ENCODE measurements at places on chromosomes 6 and 20.
A peak's percentile ranks its signal among the peaks of the same experiment; 100 is the strongest.

DNA sequence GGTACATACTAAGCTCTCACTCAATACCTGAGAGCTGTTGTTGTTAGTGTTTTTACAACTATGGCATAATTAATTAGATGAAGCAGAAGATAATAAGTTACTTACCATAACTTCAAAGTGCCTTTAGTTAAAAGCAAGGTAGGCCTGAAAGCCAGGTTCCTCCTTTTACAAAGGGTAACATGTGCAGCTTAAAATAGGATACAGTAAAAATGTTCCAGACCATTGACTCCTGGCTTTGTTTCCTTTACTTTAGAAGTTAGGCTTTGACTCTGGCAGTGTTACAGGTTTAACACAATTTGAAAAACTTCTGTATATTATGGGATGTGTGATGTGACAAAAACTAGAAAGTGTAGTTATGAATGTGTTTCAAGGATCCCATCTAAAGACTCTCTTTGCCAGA is 522.5 kb downstream of the EPM2A start:
- DNase-seq, result no peak

DNA sequence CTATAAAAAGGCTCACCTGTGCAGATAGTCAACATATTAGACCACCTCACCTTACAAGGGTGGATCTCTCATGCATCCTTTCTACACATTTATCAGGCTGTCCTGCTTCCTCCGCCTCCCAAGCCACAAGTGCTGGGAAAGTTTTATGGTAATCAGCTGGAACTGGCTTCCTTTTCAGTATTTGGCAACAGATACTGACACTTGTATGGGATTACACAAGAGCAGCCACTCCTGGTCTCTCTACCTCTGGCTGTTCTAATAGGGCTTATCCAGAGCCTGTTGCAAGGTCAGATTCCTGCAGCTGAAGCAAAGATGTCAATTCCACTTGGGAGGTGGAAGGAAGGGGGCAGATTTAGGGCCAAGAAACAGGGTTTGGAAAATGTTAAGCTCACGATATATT is 503 bp upstream of the GPLD1 start:
- no peak for DNase-seq

DNA sequence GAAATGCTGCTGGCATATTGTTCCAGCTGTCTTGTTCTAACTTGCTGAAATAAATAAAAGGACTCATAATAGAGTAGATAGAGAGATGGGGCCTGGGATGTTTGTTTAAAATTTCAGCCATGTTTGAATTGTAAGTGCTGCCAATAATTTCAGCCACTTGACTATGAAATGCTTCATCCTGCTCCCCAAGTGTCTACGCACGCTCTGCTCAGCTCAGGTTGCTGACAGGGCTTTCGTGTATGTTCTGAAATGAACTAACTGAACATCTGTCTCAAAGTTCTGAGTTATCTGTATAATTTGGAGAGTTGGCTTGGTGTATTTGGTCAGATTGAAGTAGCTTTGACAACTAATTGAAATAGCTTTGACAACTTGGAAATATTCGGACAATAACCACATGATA is 387.8 kb downstream of the BMP2 start:
- DNase-seq, result no peak

DNA sequence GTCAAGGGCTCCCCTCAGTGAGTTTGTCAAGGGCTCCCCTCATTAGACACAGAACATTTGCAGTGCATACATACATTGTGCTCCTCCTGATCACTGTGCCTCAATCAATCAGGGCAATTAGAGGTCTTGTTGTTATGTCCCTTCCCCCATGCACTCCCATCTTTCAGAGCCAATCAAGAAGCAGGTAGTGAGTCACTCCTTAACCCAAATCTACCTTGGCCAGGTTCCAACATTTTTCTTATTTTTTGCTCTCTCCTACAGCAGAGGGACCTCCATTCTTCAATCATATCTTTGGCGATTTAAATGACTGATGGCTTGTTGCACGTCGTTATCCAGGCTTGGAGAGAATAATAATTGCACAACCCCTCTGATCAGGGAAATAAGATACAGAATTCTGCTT is 409.9 kb upstream of the SPTLC3 start:
- no peak for DNase-seq

- DNase-seq, result no peak
Measured at GRCh38 chr6:89630488-89630887, 8.1 kb downstream of the LYRM2 start.

- no peak for DNase-seq
Measured at GRCh38 chr6:103720393-103720792, 1139.3 kb downstream of the HACE1 start.

DNA sequence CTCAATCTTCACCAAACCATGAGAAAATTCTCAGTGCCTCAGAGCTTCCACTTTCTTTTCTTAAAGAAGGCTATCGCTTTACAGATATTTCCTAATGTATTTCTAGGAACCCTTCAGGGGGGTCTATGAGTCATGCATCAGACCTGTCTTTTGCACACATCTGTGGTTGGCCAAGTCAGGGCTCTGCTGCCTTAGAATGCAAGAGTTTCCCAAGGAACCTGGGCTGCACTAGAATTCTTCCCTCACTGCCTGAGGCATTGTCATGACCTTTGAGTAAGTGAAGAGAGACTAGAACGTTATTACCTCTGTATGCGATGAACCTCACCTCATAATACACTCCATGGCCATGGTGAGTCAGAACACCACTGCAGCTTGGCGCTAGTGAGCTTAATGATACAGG is 365.0 kb upstream of the ID4 start:
- no peak for DNase-seq

DNA sequence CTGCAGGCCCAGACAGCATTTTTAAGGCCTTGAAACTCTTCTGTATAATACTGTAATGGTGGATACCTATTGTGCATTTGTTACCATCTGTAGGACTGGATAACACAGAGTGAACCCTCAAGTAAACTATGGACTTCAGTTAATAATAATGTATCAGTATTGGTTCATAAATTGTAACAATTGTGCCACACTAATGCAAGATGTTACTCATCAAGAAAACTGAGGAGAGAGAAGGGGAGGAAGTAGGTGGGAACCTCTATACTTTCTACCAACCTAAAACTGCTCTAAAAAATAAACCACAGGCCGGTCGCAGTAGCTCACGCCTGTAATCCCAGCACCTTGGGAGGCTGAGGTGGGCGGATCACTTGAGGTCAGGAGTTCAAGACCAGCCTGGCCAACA is 10.8 kb downstream of the MAPK13 start:
- no peak for DNase-seq

- no peak for DNase-seq
Measured at GRCh38 chr6:145036848-145037567, 698.3 kb downstream of the EPM2A start.

DNA sequence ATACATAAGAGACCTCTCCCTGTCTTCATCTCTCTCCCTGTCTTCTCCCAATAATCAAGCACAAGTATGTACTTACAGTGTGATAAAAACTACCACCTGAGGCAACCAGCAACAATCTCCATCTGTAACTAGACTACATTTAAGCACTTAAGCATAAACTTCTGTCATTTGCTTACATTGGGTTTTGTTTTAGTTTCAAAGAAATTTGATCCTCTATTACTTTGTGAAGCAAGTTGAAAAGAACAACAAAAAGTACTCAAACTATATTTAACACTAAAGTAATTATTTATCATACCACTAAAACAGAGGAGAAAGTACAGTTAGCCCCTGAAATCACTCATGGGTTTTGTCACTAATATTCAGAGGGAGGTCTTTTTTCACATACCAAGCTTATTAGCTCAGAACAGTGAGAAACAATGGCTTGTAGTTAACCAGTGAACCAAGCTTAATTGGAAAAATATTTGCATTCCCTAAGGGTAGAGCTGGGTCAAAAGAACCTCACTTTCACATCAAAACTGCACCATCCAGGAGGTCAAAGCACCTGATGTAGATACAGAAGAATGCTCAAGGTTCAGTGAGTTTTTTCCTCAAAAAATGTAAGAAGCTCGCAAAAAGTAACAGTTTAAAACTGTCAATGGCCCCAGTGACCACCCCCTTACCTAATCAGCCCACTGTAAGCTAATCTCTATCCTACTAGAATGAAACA is 34.1 kb downstream of the DCDC2 start:
- DNase-seq, result no peak

- peak; percentile 39 for DNase-seq
Measured at GRCh38 chr6:142935553-142936517, 9.1 kb downstream of the HIVEP2 start.

DNA sequence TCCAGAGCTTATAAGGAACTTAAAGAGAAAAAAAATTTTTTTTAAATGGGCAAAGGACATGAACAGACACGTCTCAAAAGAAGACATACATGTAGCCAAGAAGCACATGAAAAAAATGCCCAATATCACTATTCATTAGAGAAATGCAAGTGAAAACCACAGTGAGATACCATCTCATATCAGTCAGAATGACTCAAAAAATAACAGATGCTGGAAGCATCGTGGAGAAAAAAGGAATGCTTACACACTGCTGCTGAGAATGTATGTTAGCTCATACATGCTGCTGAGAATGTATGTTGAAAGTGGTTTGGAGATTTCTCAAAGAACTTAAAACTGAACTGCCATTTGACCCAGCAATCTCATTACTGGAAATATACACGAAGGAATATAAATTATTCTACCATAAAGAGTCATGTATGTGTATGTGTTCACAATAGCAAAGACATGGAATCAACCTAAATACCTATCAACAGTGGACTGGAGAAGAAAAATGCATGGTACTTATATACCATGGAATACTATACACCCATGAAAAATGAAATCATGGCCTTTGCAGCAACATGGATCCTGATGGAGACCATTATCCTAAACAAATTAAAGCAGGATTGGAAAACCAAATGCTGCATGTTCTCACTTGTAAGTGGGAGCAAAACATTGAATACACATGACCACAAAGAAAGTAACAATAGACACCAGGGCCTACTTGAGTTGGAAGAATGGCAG is 5.2 kb downstream of the OR11A1 start:
- DNase-seq, result no peak

DNA sequence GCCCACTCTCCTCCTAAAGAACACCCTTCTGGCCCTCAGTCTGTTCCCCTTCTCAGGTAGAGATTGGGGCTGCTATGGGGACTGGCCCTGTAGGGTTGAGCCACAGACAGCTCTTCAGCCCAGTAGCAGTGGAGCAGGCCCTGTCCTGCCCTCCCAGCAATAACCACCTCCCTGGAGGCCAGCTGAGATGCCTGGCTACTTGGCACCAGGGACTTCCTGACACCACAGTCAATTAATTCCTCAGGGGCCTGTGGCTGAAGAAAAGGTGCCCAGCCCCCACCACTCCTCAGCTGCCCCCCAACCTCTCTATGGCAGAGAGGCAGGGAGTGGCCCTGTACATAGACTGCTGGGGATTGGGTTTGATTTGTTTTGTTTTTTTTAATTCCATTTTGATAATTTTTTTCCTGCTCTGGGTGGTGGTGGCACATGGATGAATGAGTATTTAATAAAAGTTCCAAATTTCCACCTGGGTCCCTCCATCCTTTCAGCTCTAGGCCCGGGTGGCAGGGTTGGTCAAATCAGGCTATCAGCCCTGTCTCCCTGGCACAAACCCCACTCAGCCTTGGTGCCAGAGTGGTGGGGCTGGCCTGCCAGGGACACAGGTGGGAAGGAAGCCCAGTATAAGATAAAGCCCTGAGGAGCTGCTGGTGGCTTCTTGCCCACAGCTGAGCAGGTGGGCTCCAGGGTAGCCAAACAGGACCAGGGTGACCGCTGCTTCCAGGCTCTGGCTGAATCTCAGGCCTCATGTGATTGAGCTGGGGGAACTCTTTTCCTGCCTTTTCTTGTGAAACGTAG is 1.9 kb upstream of the DEF6 start:
- no peak for DNase-seq
